Naive thymus-derived CD4-positive, alpha-beta T cell (primary cell): ENCODE measurements at places on chromosomes 2 and 18. TPM values are rescaled to one million over a fixed set of nuclear protein-coding genes. Genes with fewer than 3 reads are reported as not detected.
A peak's percentile ranks its signal among the peaks of the same experiment; 100 is the strongest.

DNA sequence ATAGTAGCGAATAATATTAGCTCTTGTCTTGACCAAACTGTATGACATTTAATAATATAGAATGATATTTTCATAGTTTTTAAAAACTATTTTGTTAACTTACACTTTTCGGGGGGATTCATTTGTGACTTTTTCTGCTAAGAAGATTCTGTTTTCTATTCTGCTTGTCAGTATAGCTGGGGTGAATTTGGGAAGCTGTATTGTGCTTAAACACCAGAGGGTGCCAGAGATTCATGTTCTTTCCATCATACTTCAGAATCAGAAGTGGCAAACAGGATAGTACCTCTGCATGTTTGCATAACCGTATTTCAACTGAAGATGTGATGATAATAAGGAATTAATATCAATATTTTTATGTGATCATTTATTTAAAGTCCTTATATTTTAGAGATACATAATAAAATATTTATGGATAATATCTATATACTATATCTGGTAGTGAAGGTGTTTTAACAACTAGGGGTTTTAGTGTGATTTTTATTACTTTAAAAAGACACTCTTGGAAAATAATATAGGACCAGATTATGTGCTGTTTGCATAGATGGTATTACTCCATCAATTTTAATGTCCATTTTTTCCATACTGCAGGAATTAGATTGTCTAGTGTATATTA is 81.0 kb downstream of the TAF4B start:
- no peak for DNase-seq

- DNase-seq, result peak; percentile 72
These were observed at the start of gene KLF7 for GRCh38 chr2:207165121-207166038. Gene KLF7 (minus strand): TSS chr2:207165948. CDS start chr2:207165568, 380 bp downstream.

GRCh38 chr2:199366406-199366805 is 91.3 kb downstream of the SATB2 start:
- no peak for DNase-seq

- DNase-seq, result no peak
These were observed 71.4 kb downstream of the NAB1 start for GRCh38 chr2:190720276-190720675.

ANKRD53 gene
- total RNA-seq, result 0.65 TPM

IGFBP5 gene
- not detected for total RNA-seq
